Diencephalon (tissue), 1 donor: ENCODE measurements at places on chromosomes 1 and 21. TPM values are rescaled to one million over a fixed set of nuclear protein-coding genes. Genes with fewer than 3 reads are reported as not detected.

The ELAPOR1 gene
- total RNA-seq, result 13.6 TPM

The COL8A2 gene
- 2.1 TPM for total RNA-seq

The CELSR2 gene
- 40.8 TPM for total RNA-seq

The PALMD gene
- 12.2 TPM for total RNA-seq

The AGMAT gene
- total RNA-seq, result 2.3 TPM

The PATJ gene
- 40.8 TPM for total RNA-seq

The TRIM45 gene
- 4.8 TPM for total RNA-seq

The FCRL2 gene
- total RNA-seq, result not detected

The TLR5 gene
- total RNA-seq, result 1.8 TPM

The RGS2 gene
- total RNA-seq, result 91.8 TPM

The TMEM82 gene
- total RNA-seq, result not detected

The PTGER3 gene
- total RNA-seq, result 22.1 TPM

The NHLH1 gene
- total RNA-seq, result 0.23 TPM

The CRABP2 gene
- total RNA-seq, result 8.8 TPM

The VPS72 gene
- total RNA-seq, result 68.5 TPM

The ADGRL4 gene
- 4.2 TPM for total RNA-seq

The MAP3K7CL gene
- 2.8 TPM for total RNA-seq

The WDR64 gene
- total RNA-seq, result not detected

The KRTAP12-2 gene
- not detected for total RNA-seq

The CGN gene
- total RNA-seq, result 3.2 TPM

The FCRL5 gene
- total RNA-seq, result not detected

The FAM3B gene
- total RNA-seq, result 0.69 TPM

The HCRTR1 gene
- total RNA-seq, result 2.5 TPM

The SLC6A17 gene
- total RNA-seq, result 42.0 TPM

The ANXA9 gene
- not detected for total RNA-seq

The TP73 gene
- total RNA-seq, result 0.92 TPM

The FALEC gene
- 0.92 TPM for total RNA-seq

The TMEM53 gene
- total RNA-seq, result 8.5 TPM

The MIXL1 gene
- total RNA-seq, result not detected

The LRRC41 gene
- total RNA-seq, result 54.0 TPM
